ENCODE measurements at places on chromosomes 3 and 15.
A peak's percentile ranks its signal among the peaks of the same experiment; 100 is the strongest.

DNA sequence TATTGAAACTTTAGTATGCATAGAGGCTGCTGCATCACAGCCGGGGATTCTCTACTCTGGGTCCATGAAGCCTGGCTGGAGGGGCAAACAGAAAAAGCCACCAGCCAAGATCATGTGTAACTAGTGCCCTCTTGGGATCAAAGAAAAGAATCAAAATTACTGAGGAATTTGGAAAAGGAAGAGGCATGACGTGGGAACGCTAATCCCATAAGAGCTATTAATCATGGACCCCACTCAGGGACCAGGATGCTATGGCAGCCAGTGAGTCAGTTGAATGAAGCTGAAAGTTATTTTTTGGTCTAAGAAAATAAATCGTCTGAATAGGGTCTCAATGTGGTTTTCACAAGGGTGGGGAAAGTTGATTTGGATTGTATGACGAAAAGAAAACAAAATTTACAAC is 1165.1 kb downstream of the ROBO2 start:
- no peak for DNase-seq

- DNase-seq, result no peak
Observed at GRCh38 chr15:81064253-81064652, 63.5 kb downstream of the TLNRD1 start.

GRCh38 chr3:42504334-42505127 is 2.1 kb downstream of the VIPR1 start:
- no peak for DNase-seq

DNA sequence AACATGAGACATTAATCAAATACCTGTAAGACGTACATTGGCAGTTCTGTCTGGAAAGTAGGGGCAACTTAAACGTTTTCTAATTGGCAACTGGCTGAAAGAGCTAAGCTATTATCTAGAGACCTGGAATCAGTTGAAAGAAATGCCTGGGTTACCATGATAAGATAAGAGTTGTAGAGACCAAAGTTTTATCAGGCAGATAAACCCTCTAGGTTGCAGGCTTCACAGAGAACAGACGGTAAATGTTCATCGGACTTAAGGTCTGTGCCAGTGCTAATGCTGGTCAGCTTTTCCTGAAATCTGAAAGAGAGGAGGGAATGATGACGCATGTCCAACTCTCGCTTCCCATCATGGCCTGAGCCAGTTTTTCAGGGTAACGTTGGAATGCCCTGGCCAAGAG is 196.2 kb downstream of the ROBO2 start:
- DNase-seq, result no peak

DNA sequence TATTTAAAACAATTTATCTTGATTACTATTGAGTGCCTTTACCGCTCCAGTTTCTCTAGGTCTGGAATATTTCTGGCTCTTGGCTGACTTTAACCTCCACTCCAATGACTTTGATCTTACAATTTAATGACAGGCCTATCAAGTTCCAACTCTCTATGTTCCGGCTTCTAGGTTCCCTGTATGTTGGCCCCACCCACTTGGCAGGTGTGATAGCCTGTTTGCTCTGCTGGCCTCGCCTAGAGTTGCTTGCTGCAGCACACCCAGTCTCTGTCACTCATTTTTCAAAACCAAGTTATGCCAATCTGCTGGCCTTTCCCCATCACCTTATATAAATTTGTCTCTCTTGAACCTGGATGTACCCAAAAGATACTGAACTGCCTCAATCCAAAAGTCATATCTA is 428.0 kb downstream of the ROBO1 start:
- DNase-seq, result no peak

GRCh38 chr15:39154776-39155175 is 426.1 kb upstream of the THBS1 start:
- no peak for DNase-seq

- DNase-seq, result peak; percentile 26
Observed at GRCh38 chr3:141484701-141485287, 2.0 kb upstream of the RASA2 start.

DNA sequence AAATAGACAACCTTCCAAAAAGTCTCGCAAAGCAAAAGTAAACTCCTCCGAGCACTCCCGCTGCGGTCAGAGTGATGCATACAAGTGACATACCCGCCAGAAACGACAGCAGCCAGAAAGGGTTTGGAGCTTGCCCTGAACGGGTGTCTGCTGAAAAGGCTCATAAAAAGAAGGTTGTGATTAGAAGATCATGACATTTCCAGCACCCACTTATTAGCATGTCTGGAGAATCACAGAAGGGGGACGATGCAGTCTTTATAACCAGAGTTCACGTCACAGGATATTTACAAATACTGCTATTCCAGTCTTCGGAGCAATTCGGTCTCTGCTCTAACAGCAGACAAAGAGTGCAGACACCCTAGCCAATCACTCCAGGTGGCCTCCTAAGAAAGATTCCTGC is 59.1 kb upstream of the FRMD4B start:
- DNase-seq, result no peak

GRCh38 chr15:48336940-48337339 is 5.7 kb downstream of the DUT start:
- no peak for DNase-seq

- no peak for DNase-seq
Observed at GRCh38 chr3:182802413-182803390, 9.4 kb downstream of the ATP11B start.

DNA sequence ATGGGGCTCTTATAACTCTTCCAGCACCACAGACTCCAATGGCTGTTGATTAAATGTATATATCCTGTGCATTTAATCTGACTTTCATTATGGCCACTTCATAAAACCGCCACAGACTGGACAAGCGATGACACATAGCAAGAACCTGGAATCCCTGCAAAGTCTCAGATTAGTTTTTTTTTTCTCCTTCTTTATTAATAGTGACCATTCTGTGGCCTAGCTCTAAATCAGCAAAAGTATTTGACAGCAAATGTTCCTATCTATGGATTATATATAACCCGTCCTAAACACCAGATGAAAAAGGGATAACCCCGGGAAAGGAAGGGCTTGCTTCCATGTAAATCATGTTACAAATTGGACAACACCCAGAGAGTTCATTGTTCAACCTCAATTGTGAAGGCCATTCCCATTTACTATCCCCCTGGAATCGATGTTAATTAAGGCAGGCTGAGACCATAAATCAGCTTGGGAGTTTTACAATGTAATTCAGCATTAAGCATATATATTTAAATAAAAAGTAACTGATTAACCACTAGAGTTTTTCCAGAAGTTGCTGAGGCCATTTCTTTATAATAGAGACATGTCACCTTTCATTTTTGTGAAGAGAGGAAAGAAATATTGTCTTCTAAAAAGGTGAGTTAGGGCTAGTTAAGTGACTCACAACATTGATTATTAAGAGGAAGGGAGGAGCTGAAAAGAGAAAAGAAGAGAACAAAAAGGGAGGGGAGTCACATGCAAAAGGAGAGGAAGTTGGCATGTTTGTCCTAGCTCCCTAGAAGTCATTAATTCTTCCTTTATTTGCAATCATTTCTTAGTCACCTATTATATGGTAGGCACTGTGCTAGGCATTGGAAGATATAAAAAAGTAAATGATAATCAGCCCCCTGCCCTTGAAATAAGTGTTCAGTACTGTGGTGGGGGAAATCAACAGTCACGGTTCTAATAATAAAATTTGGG is 26.2 kb downstream of the ALDH1A2 start:
- DNase-seq, result no peak

GRCh38 chr3:110664148-110664547 is 407.5 kb upstream of the NECTIN3 start:
- no peak for DNase-seq

DNA sequence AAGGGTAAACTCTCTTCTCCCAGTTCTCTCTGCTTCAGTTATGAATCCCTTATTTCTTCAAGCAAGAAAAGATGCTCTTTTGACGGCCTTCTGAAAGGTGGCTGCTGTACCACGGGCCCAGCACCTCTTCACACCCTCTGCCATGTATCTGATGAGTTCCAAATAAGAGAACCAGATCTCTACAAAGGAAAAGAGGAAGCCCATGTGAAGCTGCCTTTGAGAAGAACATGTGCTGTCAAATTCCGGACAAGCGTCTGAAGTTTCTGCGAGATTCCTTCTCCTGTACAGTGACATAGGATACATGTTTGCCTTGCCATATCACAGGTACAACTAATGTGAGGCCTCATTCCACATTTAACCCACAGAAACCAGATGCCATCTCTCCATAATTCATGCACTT is 59.2 kb downstream of the SH3BP5 start:
- no peak for DNase-seq

- DNase-seq, result no peak
Observed at GRCh38 chr3:194306109-194306686, 44.9 kb downstream of the CPN2 start.

DNA sequence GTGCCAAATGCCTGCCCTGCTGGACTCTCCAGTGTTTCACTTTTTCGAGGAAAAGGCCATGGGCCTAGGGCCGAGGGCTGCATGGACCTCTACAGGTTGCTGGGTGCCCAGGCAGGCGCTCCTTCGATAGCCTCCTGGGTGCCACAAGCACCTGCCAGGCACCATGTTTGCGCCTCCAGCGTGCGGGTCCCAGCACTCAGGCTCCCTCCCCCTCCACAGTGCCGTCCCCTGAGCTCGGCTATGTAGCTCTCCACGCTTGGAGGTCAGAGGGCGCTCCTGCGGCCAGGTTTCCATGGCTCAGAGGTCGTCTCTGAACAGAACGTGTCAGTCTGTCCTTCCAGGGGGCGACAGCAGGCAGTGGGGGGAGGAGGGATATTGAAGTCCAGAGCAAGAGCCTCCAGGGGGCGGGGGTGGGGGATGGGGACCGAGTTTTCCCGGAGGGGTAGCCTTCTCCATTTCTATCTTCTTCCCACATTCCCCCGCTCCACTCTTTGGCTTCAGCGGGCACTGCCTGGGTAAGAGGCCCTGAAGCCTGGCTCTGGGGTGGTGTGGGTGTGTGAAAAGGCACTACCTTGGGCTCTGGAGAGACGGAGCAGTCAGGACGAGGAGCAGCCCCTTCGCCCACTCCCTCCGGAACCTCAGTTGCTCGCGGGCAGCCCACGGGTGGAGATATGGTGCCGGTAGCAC is 3.6 kb downstream of the ONECUT1 start:
- DNase-seq, result no peak

DNA sequence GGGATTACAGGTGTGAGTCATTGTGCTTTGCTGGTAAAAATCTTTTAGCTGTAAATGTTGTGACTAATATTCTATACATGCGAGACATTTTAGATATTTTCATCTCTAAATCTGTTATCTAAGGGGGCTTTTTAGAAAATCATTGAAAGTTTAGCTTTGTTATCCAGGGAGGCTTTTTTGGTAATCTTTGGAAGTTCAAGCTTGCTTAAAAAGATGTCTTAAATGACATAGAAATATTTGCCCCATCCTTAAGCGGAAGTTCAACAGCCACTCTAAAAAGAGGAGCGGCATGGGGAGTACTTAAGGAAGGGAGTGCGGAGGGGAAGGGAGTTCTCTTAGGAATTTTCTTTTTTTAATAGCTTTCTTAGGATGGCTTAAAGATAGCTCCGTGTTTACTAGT is 26.1 kb downstream of the DNAJC13 start:
- DNase-seq, result no peak

DNA sequence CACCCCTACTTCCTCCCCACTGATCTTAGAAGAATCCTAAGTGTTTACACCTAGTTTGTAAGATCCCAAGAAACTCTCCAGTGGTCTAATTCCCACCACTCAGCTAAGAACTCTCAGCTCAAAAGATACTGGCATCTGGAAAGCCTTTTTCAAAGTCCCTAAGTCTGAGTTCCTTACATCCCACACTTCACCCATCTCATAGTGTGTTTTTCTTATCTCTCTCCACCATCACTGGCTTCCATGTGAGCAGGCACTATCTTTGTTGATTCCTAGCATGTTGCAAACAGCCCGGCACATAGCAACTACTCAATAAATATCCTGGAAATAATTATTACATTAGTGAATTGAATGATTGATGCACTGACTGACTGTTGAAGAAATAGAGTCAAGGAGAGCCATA is 173.7 kb downstream of the FHIT start:
- DNase-seq, result no peak

DNA sequence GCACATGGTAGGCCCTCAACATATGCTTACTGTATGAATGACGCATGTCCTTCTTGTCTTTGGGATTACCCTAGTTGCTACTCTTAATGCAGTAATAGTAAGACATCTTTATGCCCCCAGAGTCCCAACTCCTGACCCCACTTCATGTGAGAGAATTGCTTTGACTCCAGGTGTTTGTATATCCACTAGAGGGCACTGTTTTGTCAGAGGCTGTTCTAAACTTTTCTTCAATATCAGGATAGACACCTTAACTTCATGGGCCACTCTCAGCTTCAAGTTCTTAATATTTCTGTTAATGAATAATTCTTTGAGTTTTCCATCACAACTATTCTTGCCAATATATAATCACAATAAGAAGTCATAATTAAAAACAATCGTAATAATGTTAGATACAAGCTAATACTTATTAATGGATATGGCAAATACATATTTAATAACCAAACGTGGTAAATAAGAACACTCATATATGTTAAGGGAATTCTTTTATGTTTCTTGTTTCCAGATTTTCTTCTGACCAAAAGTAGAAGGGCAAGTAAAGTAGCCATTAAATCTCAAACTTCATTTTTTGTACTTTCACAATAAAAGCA is 337.2 kb upstream of the DNAJC19 start:
- DNase-seq, result no peak

DNA sequence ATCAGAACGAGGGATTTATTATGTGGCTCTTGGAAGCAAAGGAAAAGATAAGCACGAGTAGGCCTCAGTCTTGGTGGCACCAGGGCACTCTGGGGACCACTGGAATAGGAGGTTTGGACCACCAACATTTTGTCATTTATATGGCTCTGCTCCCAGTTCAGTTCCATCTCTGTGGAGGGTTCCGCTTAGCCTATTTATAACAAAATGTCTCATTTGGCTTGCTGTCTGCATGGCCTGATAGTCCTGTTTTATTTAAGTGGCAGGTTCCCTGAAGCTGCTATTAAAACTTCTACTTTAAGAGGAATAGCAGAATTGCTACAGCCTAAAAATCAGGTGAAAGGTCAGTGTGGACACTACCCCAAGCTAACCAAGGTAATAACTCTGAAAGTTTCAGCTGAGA is 27.2 kb downstream of the MAP2K5 start:
- no peak for DNase-seq

DNA sequence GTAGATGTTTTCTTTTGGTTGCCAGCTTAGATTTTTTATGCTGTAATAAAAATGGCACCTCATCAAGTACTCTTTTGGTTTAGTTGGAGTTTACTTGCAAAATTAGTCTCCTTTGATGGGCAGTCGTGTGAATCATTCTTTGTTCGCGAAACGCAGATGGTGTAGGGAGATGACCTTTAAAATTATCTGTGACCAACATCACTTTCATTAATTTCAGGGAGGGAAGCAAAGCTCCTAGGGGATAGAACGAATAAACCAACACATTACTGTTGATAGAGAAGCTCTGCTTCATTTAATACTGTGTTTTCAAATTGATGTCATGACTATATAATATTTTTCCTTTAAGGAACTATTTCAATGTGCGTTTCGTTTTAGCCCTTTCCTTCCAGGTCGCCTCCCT is 67.4 kb downstream of the USP13 start:
- no peak for DNase-seq

GRCh38 chr15:35519541-35520149 is 26.3 kb downstream of the DPH6 start:
- DNase-seq, result no peak

- DNase-seq, result no peak
Observed at GRCh38 chr15:28955160-28955992, 69.6 kb downstream of the APBA2 start.

GRCh38 chr15:43168192-43169107 is 16.8 kb upstream of the CCNDBP1 start:
- no peak for DNase-seq

- DNase-seq, result no peak
Observed at GRCh38 chr15:89878323-89878722, 15.5 kb downstream of the AP3S2 start.

GRCh38 chr15:62994439-62994838 is 48.1 kb upstream of the TPM1 start:
- no peak for DNase-seq

- DNase-seq, result no peak
Observed at GRCh38 chr3:59444294-59444671, 394.5 kb upstream of the CFAP20DC start.

Measured in Right ventricle myocardium inferior (tissue), 1 donor.